ENCODE measurements at places on chromosomes 12 and 14.

- no peak for DNase-seq
These were observed 20.9 kb upstream of the HECTD1 start for GRCh38 chr14:31228533-31228932.

DNA sequence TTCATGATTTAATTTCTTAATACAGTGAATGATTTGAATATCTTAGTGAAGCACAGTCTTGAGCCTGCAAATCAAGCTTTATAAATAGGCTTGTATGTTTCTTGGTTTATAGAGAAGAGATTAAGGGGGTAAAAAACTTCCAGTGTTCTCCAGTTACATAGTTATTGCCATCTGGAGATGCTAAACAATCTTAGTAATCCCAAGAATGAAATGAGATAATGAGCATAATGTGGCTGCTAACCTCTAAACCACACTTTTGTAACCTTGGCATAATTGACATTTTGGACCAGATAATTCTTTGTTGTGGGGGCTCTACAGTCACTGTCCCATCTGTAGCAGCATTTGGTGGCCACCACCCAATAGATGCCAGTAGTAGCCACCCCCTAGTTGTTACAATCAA lies 316.8 kb downstream of the CCDC91 start:
- DNase-seq: no peak

- DNase-seq: no peak
These were observed 69.1 kb upstream of the GALNT9 start for GRCh38 chr12:132398386-132398991.

DNA sequence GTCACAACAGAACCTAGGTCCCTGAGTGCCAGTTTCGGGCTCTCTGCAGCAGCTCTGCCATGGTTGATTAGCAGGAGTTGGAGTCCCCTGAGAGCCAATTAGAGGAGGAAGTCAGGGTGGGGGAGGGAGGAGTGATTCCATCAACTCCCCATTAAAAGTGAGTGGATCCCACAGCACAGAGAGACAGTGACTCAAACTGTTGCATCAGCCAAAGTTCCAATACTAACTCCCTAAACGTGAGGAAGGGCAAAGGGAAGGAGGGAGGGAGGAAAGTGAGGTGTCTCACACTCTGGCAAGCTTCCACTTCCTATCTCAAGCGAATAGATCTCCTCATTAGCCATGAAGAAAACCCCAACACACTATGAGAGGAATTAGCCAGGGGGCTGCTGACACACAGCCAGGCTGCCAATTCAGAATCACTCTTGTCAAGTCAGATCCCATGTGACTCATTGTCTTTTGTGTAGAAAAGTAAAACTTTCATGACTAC lies 23.6 kb downstream of the OR11H4 start:
- DNase-seq: no peak

- DNase-seq: peak; percentile 49
These were observed 79.2 kb downstream of the B4GALNT3 start for GRCh38 chr12:538731-539539.

DNA sequence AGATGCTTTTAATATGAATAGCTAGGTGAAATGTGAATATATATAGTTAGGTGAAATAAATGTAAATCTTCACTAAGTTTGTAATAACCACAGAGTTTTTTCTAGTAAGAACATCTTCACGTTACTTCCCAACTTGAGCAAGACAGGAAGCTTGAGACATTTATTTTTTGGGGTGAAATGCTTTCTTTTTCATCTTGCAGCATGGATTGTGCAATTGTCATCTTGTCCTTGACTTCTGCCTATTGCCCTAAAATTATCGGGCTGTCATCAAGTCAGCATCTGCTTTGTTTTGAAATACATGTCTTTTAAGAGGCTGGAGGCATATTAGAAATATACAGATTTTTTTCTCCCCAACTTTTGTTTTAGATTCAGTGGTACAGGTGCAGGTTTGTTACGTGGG lies 433.9 kb downstream of the PCNX1 start:
- DNase-seq: no peak

GRCh38 chr14:69763761-69764510 lies 3.0 kb upstream of the SRSF5 start:
- no peak for DNase-seq

- no peak for DNase-seq
These were observed 115.4 kb upstream of the PPFIA2 start for GRCh38 chr12:81874586-81874985.

- no peak for DNase-seq
These were observed 23.6 kb downstream of the AK7 start for GRCh38 chr14:96415559-96415958.

GRCh38 chr12:108691998-108692808 lies 39.1 kb downstream of the CORO1C start:
- DNase-seq: no peak

GRCh38 chr14:96091149-96091693 lies 52.1 kb downstream of the C14orf132 start:
- DNase-seq: no peak

DNA sequence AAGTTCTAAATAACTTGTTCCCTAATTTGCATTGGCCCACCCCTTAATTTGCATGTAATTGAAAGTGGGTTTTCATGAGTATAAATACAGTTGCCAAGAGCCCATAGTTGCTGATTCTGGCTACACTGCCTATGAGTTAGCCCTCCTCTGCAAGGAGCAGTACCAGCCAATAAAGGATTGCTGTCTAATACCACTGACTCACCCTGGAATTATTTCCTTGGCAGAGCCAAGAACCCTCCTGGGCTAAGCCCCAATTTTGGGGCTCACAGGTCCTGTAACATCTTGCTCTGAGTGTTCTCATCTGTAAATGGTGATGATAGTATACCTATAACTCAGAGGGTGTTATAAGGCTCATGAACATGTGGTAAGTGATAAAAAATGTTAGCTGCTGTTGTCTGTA lies 6.8 kb downstream of the TTC8 start:
- no peak for DNase-seq

GRCh38 chr12:1993871-1994371 lies 10.3 kb downstream of the DCP1B start:
- DNase-seq: no peak

DNA sequence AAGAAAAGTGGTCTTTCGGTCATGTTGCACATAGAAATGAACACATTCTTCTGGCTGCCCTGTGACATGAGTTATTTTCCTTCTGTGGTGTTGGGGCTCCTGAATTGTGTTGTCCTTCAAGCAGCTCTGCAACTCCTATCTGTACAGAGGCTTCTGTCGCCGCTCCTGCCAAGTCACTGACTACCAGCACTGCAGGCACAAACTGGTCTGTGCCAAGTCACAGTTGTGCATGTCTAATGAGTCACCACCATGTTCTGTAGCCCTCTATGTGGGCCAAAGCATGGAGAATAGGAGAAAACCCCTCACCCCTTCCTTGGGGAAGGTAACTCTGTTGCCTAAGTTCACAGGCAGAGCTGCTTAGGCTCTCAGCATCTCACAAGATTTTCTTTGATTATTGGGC lies 283.3 kb downstream of the RPL10L start:
- DNase-seq: no peak

- no peak for DNase-seq
These were observed 17.8 kb upstream of the DACT1 start for GRCh38 chr14:58620011-58620410.

- no peak for DNase-seq
These were observed 129.8 kb upstream of the PPFIA2 start for GRCh38 chr12:81888961-81889360.

DNA sequence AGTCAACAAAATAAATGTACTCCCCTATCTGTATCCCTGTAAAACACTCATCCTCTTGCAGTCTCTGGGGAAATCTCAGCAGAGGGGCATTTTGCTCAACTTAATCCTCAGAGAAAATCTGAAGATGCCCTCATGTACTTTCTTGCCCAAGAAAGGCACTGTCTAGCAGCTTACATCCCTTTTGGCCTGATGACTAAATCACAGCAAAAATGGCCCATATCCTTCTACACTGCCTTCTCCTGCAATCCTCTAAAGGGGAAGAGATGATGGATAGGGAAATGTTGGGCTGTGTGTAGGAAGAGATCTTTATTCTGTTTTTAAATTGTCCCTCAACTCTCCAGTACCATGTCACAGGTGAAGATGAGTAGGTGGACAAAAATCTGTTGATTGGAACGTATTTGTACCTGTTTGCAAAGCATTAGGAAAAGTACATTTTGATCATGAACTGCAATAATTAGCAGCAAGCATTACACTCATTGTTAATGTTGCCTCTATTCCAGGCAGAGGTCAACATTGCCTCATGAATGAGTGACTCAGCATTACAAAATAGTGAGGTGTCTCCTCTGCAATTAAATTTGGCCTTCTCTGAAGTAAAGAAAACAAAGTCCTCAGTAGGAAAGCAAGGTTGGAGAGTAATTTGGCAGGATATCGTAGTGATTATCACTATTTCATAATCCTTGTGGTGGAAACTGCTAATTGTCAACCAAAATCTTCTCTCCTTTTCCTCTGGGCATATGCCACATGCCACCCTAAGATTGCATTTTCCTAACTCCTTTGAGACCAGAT lies 172.4 kb upstream of the CAND1 start:
- DNase-seq: no peak

- no peak for DNase-seq
These were observed 10.0 kb downstream of the VWF start for GRCh38 chr12:6114476-6114870.

- peak; percentile 34 for DNase-seq
These were observed 51.4 kb downstream of the VCPKMT start for GRCh38 chr14:50064993-50065392.

GRCh38 chr14:73755434-73756014 lies 41.3 kb upstream of the PNMA1 start:
- peak; percentile 41 for DNase-seq

GRCh38 chr12:127304751-127305725 lies 961.9 kb upstream of the TMEM132C start:
- DNase-seq: no peak

DNA sequence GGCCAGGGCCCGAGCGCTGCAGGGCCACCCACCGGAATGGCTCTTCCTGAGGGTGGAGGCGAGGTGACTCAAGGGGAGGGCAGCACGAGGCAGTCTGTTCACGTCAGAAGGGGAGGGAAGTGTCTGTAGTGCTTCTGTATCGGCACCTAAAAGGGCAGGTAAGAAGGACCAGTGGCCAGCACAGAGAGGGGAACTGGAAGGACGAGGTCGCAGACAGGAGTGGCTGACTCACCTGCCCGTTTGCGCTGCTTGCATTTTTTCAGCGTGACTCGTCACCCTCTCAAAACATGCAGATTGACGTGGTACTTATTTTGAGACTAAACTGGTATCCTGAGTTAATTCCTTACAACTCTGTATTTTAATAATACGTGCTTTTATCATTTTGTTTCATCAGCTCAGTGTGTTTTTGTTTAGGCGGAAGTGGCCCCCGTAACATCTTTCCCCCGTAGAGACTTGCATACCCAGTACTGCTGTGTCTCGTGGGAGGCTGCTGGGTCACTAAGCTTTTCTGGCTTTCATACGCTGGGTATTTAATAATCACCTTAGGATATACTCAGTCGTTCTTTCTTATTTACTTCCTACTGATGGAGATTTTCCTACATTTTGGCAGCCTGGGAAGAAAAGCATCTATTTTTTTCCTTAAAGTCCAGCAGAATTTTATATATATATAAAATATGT lies 26.4 kb downstream of the SFSWAP start:
- DNase-seq: no peak

DNA sequence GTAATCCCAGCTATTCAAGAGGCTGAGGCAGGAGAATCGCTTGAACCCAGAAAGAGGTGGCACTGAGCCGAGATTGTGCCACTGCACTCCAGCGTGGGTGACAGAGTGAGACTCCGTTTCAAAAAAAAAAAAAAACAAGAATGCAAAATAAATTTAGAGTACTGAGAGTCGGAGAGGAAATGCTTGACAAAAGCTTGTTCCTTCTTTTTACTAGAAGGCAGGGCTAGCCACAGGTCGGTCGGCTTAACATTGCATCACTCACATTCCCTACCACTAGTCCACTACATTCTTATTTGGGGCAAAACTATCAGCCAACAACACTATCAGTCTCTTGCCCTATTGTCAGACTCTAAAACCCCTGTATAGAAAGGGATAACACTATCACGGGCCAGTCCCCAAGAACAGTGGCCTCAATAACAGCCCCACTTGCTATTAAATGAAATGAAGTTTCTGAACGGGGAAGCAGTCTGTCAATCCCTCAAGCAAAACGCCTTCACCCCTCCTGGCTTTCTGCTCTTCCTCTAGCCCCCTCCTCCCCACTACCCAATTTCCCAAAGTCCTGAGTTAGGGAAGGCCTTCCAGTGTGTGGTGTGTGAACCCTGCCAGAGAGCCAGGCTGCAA lies 1.0 kb downstream of the RNF41 start:
- no peak for DNase-seq

DNA sequence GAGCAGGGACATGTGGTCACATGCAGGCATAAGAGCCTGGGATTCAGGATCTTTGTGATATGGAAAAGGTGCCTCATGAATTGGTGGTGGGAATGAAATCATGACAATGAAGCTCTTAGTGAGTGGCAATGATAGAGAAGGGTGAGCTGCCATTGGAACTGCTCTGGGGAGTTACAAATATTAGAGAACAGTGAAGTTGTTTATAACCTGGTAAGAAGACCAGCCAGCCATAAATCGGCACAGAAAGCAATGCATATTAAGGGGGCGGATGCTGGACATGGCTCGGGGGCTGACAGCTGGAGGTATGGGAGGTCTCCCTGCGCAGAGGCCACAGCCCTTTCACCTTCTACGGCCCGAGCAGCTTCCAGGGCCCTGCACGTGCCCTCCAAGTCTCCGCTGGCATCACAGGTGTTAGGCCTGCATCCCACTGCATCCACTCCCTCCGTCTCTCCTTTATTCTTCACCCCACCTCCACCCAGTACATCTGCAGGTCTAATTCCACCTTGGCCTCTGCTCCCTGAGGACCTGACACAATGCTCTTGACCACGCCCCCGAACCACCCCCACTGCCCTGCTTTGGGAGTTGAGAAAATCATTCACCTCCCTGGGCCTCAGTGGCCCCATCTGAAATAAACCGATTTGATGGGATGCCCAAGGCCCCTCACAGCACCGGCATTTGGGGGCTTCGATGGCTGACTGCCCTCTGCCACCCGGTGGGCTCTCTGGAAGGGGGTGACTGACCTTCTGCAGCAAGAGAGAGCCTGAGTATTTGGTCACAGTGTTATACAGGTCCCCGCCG lies 4.1 kb downstream of the CACNA2D4 start:
- no peak for DNase-seq

- DNase-seq: no peak
These were observed 50.3 kb downstream of the MON2 start for GRCh38 chr12:62516927-62517326.

DNA sequence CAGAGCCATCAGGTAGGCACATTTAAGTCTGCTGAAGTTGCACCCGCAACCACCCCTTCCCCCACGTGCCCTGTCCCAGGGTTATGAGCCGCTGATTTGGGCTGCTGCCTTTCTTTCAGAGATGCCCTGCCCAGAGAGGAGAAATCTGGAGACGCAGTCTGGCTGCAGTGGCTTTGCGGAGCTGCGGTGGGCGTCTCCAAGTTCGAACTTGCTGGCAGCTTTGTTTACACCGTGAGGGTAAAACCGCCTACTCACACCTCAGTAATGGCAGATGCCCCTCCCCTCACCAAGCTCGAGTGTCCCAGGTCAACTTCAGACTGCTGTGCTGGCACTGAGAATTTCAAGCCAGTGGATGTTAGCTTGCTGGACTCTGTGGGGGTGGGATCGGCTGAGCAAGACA lies 14.7 kb downstream of the PTCSC3 start:
- DNase-seq: no peak
